CD4-positive, alpha-beta T cell (primary cell): ENCODE measurements at places on chromosomes 11 and 22. TPM values are rescaled to one million over a fixed set of nuclear protein-coding genes. Genes with fewer than 3 reads are reported as not detected.

DNA sequence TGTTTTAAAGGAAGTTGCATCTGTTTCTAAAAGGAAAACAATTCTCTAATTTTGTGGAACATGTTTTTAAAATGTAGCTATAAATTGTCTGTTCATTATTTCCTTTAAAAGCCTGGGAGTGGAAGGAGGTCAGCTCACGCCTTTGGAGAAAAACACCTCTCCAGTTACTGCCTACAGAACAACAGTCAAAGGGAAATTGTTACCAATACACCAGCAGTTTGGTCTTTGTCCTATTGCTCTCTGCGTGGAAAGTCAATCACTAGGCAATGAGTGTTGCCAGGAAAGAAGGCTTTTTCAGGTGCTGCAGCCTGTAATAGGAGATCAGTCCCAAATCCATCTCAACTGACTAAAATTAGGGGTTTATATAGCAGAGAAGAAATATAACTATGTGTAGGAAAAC is 22.2 kb downstream of the SVIP start:
- no peaks in the 10 kb centered on the region for H3K36me3 ChIP-seq
- H3K4me1 ChIP-seq, result no peaks in the 10 kb centered on the region
- no peak overlapping the region for H3K27ac ChIP-seq
- no peak for DNase-seq
- H3K4me3 ChIP-seq, result no peak overlapping the region
- no peaks in the 10 kb centered on the region for H3K27me3 ChIP-seq

The MOGAT2 gene
- not detected for total RNA-seq

- no peak for DNase-seq
- H3K4me3 ChIP-seq, result no peak overlapping the region
- no peak overlapping the region for H3K27ac ChIP-seq
- peaks cover 7% of the 10 kb centered on the region for H3K27me3 ChIP-seq
These were observed 10.7 kb downstream of the DSCAML1 start for GRCh38 chr11:117786135-117786870.

GRCh38 chr11:83021780-83022125 is 49.9 kb downstream of the RAB30 start:
- no peak for DNase-seq
- peaks cover 3% of the 10 kb centered on the region for H3K4me1 ChIP-seq
- no peaks in the 10 kb centered on the region for H3K36me3 ChIP-seq
- no peak overlapping the region for H3K4me3 ChIP-seq
- no peaks in the 10 kb centered on the region for H3K27me3 ChIP-seq

DNA sequence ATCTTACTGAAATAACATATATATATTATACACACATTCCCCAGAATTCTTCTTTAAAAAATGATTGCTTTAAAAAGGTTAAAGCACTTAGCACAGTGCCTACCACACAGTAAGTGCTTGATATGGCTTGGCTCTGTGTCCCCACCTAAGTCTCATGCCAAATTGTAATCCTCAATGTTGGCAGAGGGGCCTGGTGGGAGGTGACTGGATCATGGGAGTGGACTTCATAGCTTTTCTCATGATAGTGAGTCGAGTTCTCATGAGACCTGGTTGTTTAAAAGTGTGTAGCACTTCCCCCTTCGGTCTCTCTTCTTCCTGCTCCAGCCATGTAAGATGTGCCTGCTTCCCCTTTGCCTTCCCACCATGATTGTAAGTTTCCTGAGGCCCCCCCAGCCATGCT is 6.2 kb downstream of the CRYAB start:
- DNase-seq, result no peak
- no peak overlapping the region for H3K27ac ChIP-seq
- H3K4me1 ChIP-seq, result no peaks in the 10 kb centered on the region
- peaks cover 4% of the 10 kb centered on the region for H3K27me3 ChIP-seq
